GM04503 (cell line): ENCODE measurements at places on chromosomes 13 and 19.

GRCh38 chr19:13072188-13072908 is 30.3 kb downstream of the LYL1 start:
- no peak for DNase-seq

DNA sequence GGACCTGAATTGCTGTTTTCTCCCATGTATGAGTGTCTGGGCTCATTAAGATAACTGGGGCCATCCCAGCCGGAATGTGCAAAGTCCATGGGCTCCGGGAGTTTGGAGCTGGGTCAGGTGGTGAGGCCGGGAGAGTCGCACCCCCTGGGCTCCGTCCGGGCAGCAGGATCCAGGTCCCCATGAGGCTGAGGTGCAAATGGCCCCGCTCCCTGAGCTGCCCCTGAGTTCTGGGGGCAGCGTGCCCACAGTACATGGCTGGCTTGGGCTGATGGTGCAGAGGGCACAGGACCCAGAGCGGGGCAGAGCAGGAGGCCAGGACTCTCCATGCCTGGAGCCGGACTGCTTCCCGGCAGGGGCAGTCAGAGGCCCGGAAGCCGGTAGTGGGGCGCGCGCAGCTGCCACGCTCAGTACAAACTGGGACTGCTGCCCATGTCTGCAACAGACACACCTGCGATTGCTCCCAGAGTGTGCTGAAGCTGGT is 136.0 kb downstream of the KDM4B start:
- no peak for DNase-seq

DNA sequence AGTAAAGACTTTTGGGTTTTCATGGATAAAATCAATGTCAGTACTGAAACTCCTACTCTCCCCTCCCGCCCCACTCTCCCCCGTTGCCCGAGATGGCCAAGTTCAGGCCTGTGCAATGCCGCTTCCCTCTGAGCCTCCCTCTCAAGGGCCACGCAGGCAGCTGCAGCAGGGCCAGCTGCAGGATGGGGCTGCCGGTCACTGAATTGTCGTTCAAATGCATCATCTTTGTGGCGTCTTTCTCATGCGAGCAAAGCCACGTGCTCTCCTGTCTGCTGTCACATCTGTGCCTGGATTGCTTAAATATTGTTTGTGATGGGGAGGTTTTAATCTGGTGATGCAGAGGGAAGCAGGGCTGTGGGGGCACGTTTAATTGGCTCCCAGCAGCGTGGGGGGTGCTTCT is 26.6 kb downstream of the SHISA2 start:
- no peak for DNase-seq

- DNase-seq: no peak
These were observed 842.7 kb downstream of the EFNB2 start for GRCh38 chr13:105692769-105693168.

GRCh38 chr19:36417752-36418286 is 625 bp downstream of the ZFP82 start:
- DNase-seq: no peak

DNA sequence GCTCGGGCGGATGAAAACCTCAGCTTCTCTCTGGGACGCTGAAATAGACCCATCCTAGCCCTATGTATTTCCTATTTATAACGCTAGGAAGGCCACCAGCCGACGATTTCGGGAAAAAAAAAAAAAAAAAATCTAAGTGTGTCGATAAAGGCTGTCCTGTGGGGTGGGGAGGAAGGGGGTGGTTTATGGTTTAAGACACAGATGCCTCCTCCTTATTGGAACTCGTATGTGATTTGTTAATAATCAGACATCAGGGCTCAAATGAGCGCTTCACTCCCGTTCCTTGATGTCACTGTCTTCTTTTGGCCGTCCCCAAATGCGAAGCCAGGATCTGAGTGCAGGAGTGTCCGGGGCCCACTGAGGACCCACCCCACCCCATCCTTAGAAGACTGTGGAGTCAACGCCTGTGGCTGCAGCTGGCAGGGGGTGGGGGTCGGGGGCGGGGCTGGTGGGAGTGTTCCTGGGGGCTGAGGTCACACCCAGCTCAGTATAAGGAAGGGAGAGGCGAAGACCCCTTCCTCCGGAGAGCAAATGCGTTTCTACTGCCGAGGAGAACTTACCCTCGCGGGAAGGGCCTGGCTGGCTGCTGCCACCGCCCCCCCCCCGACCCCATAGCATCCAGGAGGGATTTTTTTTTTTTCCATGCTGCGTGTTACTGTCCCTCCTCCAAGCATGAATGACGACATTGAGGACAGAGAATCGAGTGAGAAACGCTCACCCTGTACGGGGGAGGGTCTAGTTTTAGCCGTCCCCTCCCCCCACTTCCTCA is 971 bp downstream of the ATCAY start:
- no peak for DNase-seq

DNA sequence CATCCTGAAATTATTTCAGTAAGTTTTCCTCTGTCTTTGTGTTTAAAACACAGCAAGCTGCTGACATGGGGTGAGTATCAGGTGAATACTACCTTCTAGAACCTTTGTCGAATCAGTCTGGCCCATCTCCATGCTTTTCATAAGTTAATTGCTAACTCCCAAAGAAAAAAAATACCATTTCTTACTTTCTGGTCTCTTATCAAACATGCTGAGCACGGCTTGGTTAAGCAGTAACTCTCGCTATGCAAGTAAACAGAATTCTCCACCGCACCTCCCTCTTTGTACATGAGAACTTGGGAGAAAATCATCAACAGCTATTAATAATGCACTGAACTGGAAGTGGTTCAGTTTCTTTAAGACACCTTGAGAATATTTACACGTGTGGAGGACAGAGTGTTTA is 88.6 kb downstream of the FGF9 start:
- no peak for DNase-seq

DNA sequence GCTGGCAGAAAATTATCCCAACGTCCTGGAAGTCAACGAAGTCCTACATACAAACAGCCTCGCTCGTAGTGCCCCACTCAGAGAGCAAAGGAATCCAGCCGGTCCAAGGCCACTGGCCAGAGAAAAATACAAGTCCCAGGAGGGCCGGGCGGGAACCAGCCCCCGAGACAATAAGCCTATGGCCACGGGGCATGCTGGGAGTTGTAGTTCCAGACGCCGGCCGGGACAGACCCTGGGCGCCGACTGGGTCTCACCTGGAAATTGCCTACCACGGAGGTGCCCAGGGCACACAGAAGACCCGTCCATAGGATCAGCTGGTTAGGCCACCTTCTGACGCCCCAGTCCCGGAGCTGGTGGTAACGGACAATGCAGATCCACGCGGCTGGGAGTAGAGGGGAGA is 5.4 kb downstream of the TMEM150B start:
- no peak for DNase-seq

DNA sequence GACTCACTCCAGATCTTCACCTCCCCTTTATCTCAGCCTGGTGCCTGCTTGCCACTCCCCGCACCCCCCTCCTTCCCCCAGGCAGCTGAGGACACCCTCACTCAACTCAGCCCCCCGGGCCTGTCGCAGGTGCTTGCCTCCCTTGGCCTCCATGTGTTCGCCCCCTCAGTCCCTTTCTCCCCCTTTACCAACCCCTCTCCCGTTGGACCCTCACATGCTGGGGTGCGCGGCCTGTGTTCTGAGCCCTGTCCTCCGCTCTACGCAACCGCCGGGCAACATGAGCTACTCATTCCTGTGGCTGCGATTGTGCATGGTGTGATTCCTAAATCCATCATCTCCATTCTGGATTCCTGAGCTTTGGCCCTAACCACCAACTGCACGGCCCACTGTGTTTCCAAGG is 5.1 kb downstream of the CHERP start:
- DNase-seq: no peak

DNA sequence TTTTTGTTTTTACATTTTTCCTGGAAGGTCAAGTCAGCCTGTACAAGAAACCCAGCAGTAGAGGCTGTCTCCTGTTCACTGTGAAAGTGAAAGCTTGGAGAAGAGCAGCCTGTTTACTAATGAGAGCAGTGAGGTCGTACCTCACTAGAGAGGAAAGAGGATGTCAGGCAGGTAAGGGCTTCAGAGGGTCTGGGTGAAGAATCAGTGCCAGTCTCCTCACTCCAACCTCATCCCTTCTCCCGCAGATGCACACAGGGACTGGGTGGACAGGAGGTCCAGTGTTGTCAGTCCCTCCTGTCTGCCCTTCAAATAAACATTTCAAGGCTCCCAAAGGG is 462.5 kb downstream of the KLF5 start:
- no peak for DNase-seq

DNA sequence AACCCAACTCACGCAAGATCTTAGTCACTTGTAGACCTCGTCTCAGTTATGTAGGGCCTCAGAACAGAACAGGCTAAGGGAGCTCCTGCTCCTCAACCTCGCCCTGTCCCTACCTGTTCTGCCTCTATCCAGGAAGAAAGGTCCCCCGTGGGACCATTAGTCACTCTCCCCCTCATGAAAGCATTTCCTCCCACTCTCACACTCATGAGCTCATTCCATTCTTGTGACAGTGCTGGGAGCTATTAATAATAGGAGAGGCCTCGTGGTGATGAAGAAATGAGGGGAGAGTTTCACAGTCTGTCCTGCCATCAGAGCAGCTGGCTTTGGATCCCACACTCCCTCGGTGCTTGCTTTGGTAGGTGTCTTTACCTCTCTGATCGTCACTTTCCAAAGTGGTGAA is 10.2 kb downstream of the PPP2R1A start:
- peak; percentile 79 for DNase-seq

- DNase-seq: no peak
These were observed 304.4 kb downstream of the NALCN start for GRCh38 chr13:101111894-101112293.

DNA sequence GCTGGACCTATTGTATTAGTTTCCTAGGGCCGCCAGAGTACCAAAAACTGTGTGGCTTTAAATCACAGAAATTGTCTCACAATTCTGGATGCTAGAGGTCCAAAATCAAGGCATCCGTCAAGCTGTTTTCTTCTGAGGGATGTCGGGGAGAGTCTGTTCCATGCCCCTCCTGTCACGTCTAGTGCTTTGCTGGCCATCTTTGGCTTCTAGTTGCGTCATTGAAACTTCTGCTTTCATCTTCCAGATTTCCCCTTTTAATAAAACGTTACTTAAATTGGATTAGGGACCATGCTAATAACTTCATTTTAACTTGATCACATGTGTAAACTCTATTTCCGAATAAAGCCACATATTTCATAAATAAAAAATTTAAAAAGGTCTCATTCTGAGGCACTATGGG is 47.5 kb downstream of the TRPM4 start:
- DNase-seq: no peak

DNA sequence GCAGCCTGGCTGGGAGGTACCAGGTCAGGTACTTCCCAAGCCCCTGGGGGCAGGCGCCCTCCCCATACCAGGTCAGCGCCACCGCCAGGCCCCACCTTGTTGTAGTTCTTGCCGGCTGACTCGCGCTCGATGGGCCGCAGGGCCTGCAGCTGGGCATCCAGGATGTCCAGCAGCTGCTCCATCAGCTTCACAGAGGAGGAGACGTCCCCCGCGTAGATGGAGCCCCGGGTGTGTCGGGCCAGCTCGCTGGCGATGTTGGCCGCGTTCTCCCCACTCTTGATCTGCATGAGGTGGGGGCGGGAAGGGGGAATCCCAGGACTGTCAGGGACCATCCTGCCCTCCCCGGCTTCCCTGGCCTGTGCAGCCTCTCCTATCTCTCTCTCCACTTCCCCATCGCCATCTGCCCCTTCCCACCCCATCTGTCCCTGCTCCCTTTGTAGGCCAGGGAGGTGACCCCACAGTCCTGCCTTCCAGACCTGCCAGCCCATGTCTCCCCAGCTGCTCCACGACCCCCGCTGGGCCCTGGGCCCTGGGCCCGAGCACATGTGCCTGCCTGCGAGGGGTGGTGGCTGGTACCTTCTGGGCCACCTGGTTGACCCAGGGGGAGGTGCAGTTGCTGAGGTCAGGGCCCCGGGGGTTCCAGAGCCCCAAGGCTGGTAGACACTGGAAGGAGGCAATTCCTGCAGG is 23.8 kb upstream of the ASF1B start:
- no peak for DNase-seq

- peak; percentile 90 for DNase-seq
These were observed 47.7 kb upstream of the USPL1 start for GRCh38 chr13:30569901-30570576.

- no peak for DNase-seq
These were observed 400.2 kb downstream of the KCNRG start for GRCh38 chr13:50415428-50415827.

- DNase-seq: no peak
These were observed 215.1 kb downstream of the SHISA2 start for GRCh38 chr13:25836574-25837336.
